ENCODE measurements at places on chromosomes 6 and 20.

- DNase-seq, result no peak
Measured at GRCh38 chr20:63864545-63864977, 509 bp upstream of the TPD52L2 start.

GRCh38 chr6:111952274-111952673 is 79.0 kb upstream of the FYN start:
- DNase-seq, result no peak

DNA sequence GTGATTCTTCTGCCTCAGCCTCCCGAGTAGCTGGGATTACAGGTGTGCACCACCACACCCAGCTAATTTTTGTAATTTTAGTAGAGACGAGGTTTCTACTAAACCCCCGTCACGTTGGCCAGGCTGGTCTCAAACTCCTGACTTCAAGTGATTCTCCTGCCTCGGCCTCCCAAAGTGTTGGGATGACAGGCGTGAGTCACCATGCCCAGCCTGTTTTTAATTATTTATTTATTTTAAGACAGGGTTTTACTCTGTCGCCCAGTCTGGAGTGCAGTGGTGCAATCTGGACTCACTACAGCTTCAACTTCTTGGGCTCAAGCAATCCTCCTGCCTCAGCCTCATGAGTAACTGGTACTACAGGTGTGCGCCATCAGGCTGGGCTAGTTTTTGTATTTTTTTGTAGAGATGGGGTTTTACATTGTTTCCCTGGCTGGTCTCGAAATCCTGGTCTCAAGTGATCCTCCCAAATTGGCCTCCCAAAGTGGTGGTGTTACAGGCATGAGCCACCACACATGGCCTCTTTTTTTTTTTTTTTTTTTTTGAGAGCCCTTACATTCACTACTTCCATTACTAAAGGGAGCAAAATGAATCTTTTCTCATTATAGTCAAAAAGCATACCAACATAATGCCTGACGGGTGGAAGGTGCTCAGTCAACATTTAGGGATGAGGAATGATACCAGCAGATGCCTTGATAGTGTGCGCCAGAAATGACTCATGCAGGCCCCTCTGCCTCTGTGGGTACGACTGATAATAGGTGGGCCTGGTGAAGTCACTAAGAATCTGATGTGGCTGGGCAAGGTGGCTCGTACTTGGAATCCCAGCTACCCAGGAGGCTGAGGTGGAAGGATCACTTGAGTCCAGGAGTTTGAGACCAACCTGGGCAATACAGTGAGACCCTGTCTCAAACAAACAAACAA is 17.8 kb upstream of the RALGAPB start:
- no peak for DNase-seq

GRCh38 chr6:26332408-26332807 is 32.6 kb upstream of the BTN3A2 start:
- no peak for DNase-seq

- DNase-seq, result no peak
Measured at GRCh38 chr6:124684621-124685020, 277.6 kb upstream of the RNF217 start.

- DNase-seq, result no peak
Measured at GRCh38 chr6:24721461-24722215, 2.7 kb upstream of the C6orf62 start.

All from activated CD4-positive, alpha-beta T cell treated with anti-CD3 and anti-CD28 coated beads, Interleukin-2, Interleukin-6, amounts not matched to agents 100 ng/mL and 50 ng/mL, durations not matched to agents 16 hours and 8 hours (primary cell).